ENCODE measurements at places on chromosomes 7 and 10.

DNA sequence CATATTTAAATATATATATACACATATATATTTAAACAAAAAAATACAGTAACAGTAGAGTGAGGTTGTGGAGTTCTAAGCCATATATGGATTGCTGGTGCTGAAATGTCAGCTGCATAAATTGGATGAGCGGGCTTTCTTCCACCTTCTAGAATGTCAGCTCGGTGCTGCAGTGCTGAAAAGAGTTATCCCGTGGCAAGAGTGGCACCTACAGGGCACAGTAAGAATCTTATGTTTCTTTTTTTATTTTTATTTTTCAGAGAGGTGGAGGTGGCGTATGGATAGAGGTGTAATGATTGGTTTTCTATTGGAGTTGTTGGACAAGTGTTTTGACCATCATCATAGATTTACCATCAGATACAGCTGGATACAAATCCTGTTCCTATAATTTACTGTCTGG lies 86.2 kb upstream of the DYNC1I1 start:
- no peak for DNase-seq

DNA sequence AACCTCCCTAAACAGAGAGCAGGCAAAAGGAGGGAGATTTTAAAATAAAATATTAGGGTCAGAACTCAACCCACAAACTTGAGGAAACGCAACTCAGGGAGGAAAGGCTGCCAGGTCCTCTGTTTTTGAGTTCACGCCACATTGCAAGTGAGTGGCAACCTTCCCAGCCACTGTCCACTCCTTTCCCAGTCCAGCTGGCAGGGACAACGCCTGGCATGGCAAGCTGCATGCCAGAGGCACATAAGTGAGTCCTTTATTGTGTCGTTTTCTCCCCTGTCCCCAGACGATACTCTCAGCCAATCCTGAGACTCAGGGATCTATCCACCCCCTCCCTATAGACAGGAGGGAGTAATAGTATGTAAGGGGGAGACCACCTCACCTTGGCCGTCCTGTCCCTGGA lies 22.4 kb downstream of the FBXW4 start:
- DNase-seq: no peak

DNA sequence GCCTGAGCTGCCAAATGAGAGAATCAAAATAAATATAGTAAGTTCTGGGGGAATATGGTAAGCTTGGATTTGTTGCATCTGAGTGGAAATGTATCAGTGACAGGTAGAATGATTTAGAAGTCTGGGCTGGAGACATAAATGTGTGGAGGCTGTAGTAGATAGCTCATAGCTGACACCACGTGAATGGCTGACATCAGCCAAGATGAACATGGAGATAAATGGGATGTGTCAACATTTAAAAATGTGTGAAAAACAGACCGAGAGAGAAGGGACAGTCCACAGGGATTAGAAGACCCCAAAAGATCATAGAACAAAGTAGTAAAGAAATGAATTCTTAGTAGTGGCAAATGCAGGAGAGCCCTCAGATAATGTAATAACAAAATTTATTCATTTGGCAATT lies 40.9 kb downstream of the NAMPT start:
- no peak for DNase-seq

DNA sequence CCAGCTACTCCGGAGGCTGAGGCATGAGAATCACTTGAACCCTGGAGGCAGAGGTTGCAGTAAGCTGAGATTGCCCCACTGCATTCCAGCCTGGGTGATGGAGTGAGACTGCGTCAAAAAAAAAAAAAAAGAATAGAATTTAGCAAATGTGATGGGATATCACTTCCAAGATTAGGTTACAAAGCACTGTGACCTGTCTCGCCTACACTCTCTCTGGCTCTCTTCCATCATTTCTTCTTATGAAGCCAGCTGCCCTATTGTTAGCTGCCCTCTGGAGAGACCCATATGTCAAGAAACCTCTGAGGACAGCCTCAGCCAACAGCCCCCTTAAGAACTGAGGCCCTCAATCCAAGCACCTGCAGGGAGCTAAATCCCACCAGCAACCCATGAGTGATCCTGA lies 28.2 kb downstream of the ARHGAP21 start:
- DNase-seq: no peak

GRCh38 chr7:46163246-46163645 lies 242.2 kb upstream of the IGFBP3 start:
- no peak for DNase-seq

GRCh38 chr7:73994023-73994422 lies 34.0 kb upstream of the ELN start:
- no peak for DNase-seq

- DNase-seq: no peak
Measured at GRCh38 chr10:131450216-131450765, 138.8 kb upstream of the TCERG1L start.

DNA sequence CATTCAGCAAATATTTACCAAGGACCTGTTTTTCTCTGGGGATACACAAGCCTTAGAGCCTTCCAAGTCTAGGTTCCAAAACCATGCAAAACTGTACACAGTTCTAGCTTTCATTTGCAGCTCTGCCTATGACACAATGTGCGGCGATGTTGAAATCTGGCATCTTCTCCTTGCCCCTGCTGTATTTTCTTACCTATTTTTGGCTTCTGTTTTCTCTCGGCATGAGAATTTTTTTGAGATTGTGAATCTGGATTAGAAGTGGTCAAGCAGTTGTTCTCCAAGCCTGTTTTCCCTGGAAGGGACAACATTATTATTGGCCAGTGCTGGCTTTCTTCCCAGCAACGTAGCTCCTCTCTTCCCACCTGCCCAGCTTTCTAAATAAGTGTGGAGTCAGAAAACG lies 176.3 kb downstream of the CREB5 start:
- DNase-seq: no peak

DNA sequence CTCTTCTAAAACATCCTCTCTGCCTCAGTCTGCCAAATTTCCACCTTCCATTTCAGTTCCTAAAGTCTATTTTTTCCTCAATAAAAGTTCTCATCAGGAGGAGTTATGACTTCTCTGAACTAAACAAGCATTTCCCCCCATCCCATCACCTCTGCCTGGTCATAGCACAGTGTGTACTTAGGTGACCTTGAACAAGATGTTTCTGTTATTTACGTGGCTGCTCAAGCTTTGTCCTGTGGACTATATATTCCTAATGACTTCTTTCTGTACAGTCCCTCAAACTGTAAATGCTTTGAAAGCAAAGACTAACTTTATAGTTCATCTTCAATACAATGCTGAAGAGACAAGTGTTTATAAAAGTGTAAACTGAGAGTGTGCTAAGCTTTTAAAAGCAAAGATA lies 166.9 kb downstream of the CPEB3 start:
- no peak for DNase-seq

DNA sequence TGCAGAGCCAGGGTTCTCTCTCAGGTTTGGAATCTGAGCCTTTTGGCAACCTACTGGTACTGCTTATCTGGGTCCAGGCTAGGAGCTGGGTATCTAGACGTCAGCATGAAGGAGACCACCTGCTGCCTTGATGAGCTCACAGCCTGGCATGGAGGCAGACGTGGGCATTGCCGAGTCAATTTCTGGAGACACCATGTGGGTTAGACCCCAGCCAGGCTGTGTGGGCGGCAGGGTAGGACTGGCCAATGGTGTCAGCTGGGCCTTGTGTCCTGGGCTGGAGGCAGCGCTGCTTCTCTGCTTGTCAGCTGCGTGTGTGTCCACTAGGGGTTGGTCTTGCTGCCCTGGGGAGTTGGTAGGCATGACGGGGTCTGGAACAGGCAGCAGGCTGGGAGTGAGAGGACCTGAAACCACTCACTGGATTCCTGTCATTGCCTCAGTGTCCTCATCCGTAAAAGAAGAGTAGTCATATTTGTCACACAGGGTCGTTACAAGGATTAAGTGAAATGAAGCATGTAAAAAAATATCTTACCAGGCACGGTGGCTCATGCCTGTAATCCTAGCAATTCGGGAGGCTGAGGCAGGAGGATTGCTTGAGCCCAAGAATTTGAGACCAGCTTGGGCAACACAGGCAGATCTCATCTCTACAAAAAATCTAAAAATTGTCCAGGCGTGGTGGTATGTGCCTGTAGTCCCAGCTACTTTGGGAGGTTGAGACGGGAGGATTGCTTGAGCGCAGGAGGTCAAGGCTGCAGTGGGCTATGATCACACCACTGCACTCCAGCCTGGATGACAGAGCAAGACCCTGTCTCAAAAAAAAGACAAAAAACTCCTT lies 31.7 kb upstream of the ANKRD2 start:
- no peak for DNase-seq

GRCh38 chr10:59245686-59246085 lies 69.2 kb downstream of the PHYHIPL start:
- DNase-seq: no peak

DNA sequence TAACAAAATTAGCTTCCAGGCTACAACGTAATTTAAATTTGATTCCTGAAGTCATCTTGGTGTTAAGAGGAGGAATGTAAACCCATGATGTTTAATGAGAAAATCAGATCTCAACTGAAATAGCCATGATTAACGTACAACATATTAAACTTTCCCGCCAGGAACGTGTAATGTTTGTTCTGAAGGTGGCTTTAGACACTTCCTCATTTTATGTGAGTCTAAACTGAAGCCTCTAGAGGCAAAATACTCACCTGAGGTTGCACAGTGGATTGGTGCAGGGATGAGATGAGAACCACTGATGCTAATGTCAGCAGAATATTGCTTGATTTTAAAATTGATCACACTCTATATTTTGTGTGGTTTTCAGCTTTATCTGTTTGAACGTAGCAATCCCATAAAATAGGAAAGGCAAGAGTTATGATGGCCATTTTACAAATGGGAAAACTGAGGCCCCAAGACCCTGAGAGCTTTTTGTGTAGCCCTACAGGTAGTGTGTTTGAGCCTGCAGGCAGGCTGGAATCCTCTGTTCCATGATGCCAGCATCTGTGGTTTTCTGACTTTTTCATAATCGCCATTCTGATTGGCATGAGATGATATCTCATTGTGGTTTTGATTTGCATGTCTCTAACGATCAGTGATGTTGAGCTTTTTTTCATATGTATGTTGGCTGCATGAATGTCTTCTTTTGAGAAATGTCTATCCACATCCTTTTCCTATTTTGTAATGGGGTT lies 243.7 kb upstream of the BMPER start:
- no peak for DNase-seq

GRCh38 chr7:94452239-94452638 lies 57.4 kb upstream of the CASD1 start:
- no peak for DNase-seq

DNA sequence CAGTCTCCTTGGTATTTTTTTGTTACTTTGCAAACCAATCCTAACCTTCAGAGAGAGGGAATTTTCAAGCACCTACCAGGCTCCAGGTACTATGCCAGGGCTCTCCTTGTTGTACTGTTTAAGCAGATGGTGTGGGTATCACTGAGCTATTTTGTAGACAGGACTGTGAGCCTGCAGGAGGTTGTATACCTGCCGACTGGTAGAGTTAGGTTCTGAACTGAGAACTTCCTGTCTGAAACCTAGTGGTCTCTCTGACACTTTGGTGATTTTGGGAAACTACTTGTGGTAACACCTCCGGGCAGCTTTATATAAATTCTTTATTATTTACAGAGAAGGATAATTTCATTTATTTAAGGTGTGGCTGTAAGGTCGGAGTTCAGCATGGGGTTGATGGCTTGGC lies 4.6 kb downstream of the ZNF853 start:
- DNase-seq: no peak

GRCh38 chr10:22852712-22853353 lies 75.0 kb upstream of the ARMC3 start:
- no peak for DNase-seq

- no peak for DNase-seq
Measured at GRCh38 chr10:113226831-113227445, 276.9 kb downstream of the TCF7L2 start.

- DNase-seq: no peak
Measured at GRCh38 chr10:88012641-88013040, 149.2 kb downstream of the PTEN start.

- no peak for DNase-seq
Measured at GRCh38 chr10:61822781-61823230, 78.7 kb upstream of the ARID5B start.

DNA sequence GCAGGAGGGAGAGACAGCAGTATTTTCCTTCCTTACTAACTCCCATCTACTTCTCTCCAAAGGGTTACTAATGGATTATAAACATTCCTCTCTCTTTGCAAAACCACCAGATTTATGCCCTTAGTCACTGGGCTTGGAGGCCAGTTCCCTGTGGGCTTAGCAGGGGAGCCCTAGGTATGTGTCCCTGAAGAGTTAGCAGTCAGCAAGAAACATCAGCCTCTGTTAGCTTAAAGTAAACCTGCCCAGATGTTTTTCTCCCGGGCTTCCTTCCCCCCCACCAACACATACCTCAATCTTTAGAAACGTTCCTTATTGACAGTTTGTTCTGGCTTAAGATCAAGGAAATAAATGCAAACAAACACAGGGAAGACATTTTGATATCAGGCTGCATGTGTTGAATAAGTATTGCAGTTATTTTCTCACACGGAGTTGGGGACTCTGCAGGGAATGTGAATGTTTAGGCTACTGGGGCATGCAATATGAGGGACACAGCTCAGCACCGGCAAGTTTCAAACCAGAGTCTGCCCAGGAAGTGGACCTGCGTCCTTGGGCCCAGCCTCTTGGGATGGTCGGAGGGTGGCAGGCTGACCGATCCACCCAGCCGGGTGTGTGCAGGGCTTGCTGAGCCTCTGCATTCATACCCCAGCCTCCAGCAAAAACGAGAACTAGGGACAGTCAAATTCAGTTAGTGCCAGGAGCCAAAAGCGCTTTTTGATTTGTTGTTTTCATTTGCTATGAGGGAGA lies 252.0 kb upstream of the GRB10 start:
- DNase-seq: no peak

DNA sequence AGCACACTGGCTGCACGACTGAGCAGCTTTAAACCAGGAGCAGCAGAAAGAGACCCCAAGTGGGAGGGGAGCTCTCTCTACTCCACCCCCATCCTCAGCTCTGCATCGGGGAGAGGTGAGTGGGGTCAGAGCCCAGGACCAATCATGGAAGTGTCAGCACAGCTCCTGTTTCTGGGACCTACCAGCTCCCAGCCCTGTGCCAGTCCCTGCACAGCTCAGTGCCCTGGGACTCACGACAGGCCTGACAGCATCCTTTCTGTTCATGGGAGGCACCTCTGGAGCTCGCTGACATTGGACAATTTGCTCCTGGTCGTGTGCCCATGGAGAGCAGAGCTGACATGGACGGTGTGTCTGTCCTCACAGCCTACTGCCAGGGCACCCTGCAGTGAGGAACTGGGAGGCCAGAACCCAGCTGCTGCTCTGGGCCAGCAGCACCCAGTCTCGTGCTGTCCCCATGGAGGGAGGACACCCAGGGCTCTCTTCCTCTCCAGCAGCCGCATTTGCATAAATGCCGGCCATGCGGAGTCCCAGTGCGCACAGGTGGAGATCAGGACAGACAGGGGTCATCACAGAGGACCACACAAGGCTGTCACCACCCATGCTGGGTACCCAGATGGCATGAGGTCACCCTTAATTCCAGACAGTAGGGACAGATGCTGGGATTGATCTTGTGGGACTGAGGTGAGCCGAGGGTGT lies 45.9 kb upstream of the MSMB start:
- no peak for DNase-seq

GRCh38 chr10:12943425-12943824 lies 58.1 kb downstream of the CCDC3 start:
- no peak for DNase-seq
